Activated B cell treated with CpG ODN at 0.5 μM for 24 hours (primary cell): ENCODE measurements at places on chromosomes 4 and X. TPM values are rescaled to one million over a fixed set of nuclear protein-coding genes. Genes with fewer than 3 reads are reported as not detected.

The RADX gene
- total RNA-seq = 8.5 and 10.9 TPM in 2 replicates

- peaks cover 2% of the 10 kb centered on the region for H3K36me3 ChIP-seq
- no peaks in the 10 kb centered on the region for H3K27me3 ChIP-seq
- H3K27ac ChIP-seq = no peak overlapping the region
- peaks cover 7% of the 10 kb centered on the region for H3K4me1 ChIP-seq
- DNase-seq = no peak
Observed at GRCh38 chrX:97229318-97229717, 345.6 kb downstream of the RPA4 start.

- H3K27me3 ChIP-seq = peaks cover 21% of the 10 kb centered on the region
- H3K27ac ChIP-seq = no peak overlapping the region
- no peaks in the 10 kb centered on the region for H3K36me3 ChIP-seq
- peaks cover 16% of the 10 kb centered on the region for H3K4me1 ChIP-seq
Observed at GRCh38 chrX:43970528-43970927, 2.7 kb downstream of the NDP start.

- no peak overlapping the region for H3K27ac ChIP-seq
- H3K27me3 ChIP-seq = no peaks in the 10 kb centered on the region
- no peak for DNase-seq
- H3K4me1 ChIP-seq = no peaks in the 10 kb centered on the region
Observed at GRCh38 chrX:13968198-13968597, 61.5 kb downstream of the GEMIN8 start.

DNA sequence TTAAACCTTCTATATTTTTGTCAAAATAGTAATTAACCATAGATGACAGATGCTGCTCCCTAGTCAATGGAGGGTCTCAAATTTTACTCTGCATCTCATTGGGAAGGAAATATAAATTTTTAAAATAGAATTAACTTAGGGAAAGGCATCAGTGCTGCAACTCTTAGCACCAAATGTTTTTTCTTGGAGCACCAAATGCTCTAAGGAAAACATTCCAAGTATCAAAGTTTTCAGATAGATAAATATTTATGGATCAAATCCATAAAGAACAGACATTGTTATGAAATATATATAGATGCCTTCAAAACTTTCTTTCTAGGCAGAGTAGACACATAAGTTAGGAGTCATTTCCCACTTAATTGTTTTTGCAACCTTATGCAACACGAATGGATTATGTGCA, 168.7 kb downstream of the ANTXR2 start:
- H3K4me1 ChIP-seq = peaks cover 21% of the 10 kb centered on the region
- no peak for DNase-seq
- H3K36me3 ChIP-seq = peaks cover 41% of the 10 kb centered on the region
- no peak overlapping the region for H3K27ac ChIP-seq
- no peaks in the 10 kb centered on the region for H3K27me3 ChIP-seq

DNA sequence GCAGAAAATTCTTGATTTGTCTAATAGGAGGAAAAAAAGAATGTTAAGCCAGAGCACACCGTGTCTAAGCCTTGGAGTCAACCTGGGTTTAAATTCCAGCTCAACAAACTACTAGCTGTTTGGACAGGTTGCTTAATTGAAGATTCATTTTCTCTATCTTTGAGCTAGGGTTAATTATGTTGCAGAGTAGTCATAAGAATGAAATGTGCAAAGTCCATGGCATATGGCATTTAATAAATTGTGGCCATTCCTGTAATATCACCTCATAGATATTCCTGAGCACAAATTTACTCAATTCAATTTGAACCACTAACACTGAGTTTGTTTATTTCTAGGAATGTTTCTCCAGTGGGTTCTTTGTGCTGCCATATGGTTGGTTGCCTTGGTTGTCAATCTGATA, 4.6 kb downstream of the TMEM144 start:
- H3K4me1 ChIP-seq = peaks cover 11% of the 10 kb centered on the region
- no peak for DNase-seq
- H3K27me3 ChIP-seq = peaks cover 8% of the 10 kb centered on the region
- H3K27ac ChIP-seq = no peak overlapping the region
- H3K4me3 ChIP-seq = no peak overlapping the region
- no peaks in the 10 kb centered on the region for H3K36me3 ChIP-seq
